ENCODE measurements at places on chromosomes 5 and 9.

DNA sequence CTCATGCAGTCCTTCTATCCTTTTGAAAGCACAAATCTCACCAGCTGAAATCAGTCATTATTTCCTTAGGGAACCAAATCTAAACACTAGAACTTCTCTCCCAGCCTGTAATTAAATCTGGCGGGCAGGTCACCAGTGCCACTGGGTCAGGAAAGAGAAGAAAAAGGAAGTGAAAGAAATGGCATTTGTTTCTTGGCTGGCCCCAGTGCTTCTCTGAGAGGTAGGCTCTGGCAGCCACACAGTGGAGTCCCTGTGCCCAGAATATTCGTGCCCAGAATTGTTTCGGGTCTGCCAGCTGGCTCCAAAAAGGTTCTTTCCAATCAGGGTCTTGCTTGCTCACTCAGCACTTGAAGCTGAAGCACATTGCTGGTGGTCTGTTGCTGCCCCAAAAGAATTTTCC lies 133.9 kb upstream of the MTAP start:
- DNase-seq = no peak

DNA sequence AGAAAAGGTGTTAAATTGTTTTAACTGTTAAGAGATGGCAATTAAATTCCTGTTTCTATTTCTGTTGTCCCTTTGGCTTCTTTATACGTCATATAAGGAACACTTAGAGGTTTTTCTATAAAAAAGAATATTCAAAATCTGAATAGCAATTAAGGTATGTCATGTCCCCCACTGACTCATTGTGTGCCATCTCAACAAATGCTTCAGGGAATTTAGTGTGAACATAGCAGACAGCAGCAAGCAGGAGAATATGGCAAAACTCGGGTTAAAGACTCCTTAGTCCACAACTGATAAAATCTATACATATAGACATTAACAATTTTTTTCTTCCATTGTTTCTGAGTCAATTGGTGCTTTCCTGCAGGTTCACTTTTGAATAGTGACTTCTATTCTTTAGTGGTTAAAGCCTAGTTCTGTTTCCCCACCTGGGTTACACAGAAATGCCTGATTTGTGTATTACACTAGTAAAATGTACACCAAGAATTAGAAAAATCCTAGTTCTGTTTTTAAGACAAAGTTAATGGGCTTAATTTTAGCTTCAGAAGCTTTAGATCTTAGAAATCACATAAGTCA lies 17.9 kb upstream of the RPS23 start:
- no peak for DNase-seq

DNA sequence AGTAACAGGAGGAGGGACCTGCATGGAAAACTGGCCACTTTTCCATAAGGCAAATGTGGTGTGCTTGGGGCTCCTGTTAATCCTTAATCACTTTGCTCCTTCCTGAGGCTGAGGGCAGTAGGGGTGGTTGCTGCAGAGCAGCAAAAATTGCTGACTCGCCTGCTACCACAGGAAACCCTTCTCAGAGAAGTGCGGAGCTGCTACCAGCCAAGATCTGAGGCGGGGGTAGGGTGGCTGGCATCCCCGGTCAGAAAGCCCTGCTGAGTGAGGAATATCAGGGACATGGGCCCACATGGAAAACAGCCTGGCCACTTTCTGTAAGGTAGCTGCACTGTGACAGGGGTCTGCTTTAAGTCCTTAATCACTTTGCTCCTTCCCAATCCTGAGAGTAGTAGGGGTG lies 192.4 kb upstream of the GHR start:
- DNase-seq = no peak

- no peak for DNase-seq
Measured at GRCh38 chr5:89395111-89395510, 512.1 kb upstream of the MEF2C start.

GRCh38 chr5:150318613-150319483 lies 16.1 kb upstream of the ARSI start:
- peak; percentile 47 for DNase-seq

- no peak for DNase-seq
Measured at GRCh38 chr9:38160613-38161215, 91.7 kb upstream of the SHB start.

GRCh38 chr9:109020581-109021511 lies 7.5 kb upstream of the CTNNAL1 start:
- DNase-seq = no peak

GRCh38 chr5:110644357-110644756 lies 82.1 kb downstream of the TMEM232 start:
- no peak for DNase-seq

DNA sequence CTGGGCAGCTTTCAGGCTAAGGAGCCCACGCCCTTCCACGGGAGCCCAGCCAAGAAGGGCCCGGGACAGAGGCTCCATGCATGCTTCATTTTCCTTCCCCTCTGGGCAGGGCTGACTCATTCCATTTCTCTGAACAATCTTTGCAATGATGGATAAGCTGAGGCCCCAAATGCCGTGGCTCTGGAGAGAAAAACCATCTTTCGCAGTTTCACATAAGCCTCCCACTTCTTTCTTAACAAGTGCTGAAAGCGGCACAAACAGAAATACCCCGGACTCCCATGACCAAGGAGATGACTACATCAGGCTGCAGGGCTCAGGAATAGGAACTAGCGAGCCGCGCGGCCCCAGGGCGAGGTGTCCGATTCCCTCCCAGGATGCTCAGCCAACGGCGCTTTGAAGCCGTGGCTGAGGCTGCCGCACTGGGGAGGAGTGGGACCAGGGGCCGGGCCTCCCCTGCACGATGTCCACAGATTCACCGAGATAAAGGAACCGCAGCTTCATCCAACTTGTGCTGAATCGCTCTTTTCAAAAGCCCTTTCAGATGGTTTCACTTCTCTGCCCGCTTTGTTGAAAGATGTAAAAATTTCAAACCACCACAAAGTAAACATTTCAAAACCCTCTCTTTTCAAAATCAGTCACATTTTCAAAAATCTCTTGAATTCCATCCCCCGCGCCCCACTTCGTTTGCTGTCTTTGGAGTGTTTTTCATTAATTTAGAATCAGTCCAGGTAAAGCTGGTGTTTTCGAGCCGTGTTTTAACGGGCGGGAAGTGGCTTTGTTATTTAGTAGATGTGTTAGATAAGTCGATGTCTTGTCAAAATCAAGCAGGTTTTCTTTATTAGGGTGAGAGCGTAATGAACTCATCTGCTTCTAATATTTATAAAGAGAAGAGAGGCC lies 96.5 kb upstream of the LMX1B start:
- DNase-seq = no peak

DNA sequence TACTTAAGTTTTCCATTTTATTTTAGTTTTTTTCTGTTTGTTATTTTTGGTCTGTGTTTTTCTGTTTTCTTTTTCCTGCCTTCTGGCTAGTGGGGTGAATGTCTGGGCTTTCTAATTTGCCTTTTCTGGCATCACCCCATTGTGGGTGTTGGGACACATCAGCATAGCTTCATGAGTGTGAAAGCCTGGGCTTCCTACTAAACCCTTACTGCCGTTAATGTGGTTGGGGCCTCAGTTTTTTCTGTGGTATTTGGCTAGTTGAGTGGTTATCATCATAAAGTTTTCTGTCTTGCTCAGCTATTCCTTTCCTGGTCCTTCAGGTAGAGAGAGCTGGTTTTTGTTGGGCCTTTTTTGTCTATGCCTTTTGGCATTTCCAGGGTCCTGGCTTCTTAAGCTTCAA lies 21.4 kb downstream of the C5orf47 start:
- no peak for DNase-seq

DNA sequence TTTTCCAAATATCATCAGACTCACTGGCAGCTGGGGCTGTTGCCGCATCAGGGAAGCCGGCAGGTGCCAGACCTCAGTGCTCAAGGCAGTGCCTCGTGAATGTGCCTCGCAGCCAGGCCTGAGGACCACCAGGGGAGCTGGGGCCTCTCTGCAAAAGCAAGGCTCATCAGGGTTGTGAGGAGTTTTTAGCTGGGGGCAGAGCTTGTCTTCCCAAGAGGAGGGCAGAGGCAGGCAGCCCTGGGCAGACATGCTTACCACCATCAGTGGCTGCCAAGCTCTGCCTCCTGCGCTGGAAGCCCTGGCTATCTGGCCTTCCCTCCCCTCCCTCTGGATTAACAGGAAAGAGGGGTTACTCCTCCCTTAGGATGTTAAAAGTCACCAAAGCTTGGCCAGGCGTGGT lies 8.8 kb upstream of the TBC1D9B start:
- no peak for DNase-seq

DNA sequence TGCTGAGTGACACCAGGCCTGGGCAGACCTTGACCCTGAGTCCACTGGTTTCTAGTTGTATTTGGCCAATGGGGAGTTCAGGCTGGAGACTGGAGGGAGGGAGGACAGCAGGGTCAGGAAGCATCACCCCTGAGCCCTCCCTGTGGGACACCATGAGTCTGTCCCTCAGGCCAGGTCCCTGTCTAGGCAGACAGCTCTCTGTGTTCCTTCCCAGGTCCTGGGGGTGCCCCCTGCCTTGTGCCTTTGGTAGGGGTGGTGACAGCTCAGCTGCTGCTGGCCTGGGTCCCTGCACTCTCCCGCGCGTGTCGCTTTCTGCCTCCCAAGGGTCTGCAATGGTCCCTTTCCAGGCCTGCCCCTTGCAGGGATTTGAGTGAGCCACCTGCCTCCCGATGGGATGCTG lies 125.5 kb downstream of the OLFM1 start:
- no peak for DNase-seq

DNA sequence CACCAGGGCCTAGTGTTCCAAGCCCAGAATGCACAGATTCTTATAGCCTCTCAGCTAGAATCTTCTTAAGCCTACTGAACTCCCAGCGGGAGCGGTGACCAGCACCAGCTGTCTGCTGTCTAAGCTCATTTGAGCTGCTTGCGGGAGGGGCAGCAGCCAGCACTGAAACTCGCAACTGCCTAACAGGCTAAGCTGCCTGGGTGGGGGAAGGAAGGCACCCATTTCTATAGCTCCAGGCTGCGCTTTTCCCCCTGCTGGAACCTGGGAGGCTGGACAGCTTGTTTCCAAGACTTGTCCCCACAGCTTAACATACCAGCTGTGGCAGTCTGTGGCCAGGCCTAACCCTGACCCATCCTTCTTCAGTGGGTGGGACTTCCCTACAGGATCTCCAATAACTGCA lies 512.9 kb downstream of the EFNA5 start:
- no peak for DNase-seq

GRCh38 chr5:21665524-21665923 lies 1187.6 kb downstream of the CDH12 start:
- DNase-seq = no peak

- DNase-seq = no peak
Measured at GRCh38 chr9:110099236-110100095, 108.5 kb downstream of the C9orf152 start.

DNA sequence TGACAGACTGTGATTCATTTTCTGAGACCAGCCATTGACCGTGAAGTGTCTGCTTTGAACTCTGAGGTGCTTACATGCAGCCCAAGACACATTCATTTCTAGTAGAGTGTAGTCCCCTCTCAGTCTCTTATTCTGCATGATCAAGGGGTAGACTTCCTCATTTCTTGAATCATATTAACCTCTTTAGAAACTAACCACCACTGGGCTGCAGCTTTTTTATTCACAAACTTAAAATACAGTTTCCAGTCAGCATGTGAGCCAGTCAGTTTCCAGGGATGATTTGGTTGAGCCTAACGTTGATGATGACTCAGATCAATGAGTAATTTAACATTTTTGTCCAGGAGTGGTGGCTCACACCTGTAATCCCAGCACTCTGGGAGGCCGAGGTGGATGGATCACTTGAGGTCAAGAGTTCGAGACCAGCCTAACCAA lies 59.2 kb downstream of the OTULIN start:
- DNase-seq = no peak

- DNase-seq = no peak
Measured at GRCh38 chr5:4372481-4372880, 767.6 kb upstream of the ADAMTS16 start.

GRCh38 chr5:137651022-137651421 lies 84.9 kb downstream of the KLHL3 start:
- no peak for DNase-seq

DNA sequence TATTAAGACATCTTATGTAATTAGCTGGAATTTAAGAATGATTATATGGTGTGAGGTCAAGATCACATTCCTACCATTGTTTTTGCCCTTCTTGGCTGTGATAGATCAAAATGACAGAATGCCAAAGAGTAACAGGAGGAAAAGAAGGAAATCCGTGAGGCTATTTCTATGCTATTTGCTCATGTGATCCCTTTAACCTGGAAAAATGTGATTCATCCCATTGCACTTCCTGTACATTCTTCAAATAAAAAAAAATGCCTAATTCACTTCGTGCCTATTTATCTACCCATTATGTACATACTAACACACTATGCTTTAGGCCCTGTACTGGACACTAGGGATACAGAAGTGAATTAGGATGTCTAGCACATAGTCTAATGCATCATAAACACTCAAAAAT lies 154.1 kb upstream of the PAPPA start:
- DNase-seq = peak; percentile 37

- DNase-seq = no peak
Measured at GRCh38 chr5:61704289-61704688, 372.2 kb downstream of the ZSWIM6 start.

GRCh38 chr5:94670726-94671125 lies 52.3 kb downstream of the SLF1 start:
- DNase-seq = no peak

DNA sequence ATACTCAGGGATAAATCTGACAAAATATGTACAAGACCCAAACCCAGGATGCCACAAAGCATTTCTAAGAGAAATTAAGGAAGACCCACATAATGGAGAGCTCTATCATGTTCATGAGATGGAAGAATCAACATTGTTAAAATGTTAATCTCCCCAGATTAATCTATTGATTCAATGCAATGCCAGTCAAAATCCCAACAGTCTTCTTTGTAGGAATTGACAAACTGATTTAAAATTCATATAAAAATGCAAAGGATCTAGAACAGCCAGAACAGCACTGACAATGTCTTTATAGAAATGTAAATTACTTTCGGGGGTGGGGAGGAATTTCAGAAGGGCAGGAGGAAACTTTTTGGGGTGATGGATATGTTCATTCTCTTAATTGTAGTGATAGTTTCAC lies 281.6 kb upstream of the SEMA6A start:
- DNase-seq = no peak

DNA sequence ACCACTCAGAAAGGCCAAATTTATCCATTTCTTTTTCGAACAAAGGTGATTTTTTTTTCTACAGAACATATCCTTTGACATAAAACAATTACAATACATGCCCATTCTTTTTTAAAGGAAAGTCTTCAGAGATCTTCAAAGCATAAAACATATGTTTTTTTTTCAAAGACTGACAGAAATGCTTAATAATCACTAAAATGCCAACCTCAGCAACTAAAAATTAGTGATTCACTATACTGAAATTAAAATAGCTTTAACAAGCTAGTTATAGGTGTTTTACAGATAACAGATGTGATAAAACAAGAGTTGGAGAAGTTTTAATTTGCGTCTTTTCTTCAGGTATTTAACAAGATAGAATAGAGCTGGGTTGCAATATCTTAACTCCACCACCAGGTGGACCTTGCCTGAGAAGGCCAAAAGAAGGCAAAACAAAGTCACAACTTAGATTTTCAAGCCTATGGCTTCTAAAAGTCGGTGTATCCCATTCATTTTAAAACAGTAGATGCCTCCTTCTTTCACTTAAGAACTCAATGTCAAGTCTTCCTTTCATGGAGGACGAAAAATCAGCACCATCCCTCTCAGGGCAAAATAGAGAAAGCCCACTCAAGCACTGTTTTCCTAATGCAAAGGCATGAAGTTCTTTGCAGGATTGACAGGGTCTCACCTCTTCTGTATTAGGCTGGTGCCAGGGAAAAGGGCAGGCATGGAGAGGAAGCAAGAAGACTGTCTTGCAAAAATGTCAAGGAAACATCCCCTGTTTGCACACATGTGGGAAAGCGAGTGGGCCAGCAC lies 31.1 kb upstream of the CPLX2 start:
- DNase-seq = no peak

- DNase-seq = no peak
Measured at GRCh38 chr5:79547982-79548381, 34.0 kb upstream of the HOMER1 start.
